SK-N-DZ (cell line): ENCODE measurements at places on chromosomes 2 and 18.

DNA sequence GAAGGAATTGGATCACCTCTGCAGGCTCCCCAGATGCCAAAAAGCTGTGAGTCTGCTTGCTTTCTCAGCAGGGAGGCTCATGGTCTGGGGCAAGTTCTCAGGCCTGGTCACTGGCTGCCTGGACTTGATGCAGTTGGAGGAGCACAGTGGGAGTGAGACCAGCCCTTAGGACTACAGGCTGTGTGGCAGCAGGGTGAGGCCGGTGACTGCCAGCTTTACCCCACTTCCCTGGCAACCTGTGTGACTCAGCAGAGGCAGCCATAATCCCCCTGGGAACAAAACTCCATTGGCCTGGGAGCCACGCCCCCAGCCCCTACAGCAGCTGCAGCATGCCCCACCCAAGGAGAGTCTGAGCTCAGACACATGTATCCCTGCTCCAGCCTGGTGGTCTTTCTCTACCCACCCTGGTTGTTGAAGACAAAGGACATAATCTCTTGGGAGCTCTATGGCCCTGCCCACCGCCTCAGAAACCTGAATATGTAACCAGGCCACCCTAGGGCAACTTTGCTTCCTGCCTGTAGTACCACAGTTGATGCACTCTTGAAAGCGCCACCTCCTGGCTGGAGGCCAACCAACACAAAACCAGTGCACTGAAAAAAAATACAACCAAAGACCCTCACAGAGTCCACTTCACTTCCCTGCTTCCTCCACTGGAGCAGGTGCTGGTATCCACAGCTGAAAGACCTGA, 106.8 kb upstream of the SPATS2L start:
- DNase-seq: no peak

- no peak for DNase-seq
Measured at GRCh38 chr2:19573784-19574183, 215.4 kb upstream of the OSR1 start.

DNA sequence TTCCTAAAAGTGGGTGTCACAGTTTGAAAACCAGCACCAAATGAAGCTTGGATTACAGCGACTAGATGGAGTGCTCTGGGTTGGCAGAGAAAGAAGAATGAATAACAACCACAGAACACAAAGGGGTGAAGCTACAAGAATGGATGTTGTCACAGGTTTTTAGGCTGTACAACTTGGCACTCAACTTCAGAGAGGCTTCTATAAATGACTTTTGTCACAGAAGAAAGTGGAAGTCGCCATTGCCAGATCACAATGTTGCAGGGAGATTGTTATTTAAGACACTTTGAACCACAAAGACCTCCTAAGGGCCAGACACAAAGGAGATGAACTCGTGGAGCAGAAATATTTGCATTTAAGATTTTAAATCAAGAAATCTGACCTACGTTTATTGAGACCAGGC, 354.2 kb downstream of the CDH7 start:
- no peak for DNase-seq

DNA sequence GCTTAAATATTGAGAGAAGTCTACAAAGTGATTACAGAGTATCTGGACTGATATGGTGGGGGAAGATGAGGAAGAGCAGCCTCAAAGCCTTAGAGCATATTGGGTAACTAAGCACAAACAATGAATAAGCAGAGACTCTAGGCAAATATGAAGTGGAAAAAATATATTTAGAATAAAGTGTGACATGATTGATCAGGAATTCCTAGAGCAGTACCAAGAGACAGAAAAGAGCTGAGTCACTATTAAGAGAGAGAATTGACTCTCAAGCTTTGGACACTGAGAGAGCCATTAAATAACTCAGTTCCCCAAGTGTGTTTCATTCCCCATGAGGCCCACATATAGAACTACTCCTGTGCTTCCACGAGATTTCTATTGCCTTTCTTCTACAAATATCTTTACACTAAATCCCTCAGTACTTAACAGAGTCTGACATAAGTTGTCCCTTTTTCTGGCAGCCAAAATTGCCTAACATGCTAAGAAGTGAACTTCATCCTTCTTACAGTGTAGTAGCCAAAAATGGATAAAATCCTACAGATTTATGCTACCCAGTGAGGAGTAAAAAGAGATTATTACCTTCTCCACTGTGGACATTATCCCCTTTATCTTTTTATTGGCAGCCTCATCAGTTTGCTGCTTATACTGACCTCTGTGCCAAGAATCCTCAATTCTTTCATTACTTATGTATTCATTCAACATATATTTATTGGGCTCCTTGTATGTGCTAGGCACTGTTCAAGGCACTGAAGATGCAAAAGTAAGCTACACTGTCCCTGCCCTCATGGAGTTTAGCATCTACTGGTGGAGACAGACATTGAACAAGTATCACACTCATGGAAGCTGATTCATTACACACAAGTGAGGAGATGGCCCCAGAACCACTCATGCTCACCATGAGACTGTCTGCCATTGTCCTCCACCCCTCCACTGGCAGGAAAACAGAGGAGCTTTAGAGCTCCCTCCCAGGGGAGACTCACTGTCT, 45.4 kb downstream of the SLC40A1 start:
- no peak for DNase-seq

DNA sequence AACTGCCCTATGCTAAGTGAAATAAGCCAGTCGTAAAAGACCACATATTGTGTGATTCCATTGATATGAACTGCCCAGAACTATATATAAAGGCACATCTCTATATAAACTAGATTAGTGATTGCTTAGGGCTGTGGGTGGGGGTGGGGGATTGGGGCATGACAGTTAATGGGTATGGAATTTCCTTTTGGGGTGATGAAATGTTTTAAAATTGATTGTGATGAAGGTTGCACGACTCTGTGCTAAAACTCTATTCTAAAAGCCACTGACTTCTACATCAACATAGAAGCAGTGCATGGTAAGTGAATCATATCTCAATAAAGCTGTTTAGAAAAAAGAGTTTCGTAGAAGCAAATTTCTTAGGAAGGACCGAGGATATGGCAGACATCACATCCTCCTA, 53.0 kb downstream of the CDCA7 start:
- DNase-seq: no peak

GRCh38 chr2:168145011-168145410, 102.4 kb downstream of the STK39 start:
- no peak for DNase-seq

GRCh38 chr2:242017086-242017485, 147.6 kb downstream of the RTP5 start:
- DNase-seq: no peak

GRCh38 chr2:201197781-201198180, 14.8 kb downstream of the CASP10 start:
- DNase-seq: no peak

DNA sequence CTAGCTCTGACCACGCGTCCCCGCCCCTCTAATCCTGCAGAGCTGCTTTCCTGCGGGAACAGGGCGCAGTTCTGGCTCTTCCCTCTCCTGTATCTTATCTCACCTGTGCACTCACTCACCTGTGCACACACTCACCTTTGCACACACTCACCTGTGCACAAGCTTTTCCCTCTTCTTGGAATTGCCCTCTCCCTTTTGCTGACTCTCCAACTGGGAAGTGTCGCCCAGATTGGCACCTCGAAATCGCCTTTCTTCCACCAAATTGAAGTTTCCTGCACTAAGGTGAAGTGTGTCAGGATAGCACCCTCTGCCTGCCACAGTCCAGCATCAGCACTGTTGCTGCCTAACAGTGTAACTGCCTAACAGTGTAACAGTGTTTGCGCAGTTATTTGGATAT, 566 bp upstream of the CMPK2 start:
- peak; percentile 67 for DNase-seq

DNA sequence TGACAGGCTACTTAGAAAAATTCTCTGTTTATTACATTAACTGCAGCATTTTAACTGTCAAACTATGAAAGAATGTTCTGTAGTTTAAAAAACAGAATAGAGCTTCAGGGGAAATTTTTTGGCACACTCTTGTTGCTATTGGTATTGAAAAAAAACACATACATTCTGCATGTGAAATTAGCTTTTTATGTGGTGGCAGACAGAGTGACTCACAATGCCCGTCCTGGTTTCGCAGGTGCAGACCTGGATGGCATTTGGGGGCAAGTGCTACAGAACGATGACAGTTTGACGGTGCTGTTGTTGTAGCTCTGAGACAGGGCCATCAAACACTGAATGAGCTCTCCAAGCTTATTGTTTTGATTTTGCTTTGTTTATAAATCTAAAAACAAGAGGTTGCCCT, 105.0 kb upstream of the MAP3K20 start:
- DNase-seq: no peak

GRCh38 chr18:45802814-45803492, 22.5 kb upstream of the SIGLEC15 start:
- DNase-seq: no peak

- DNase-seq: no peak
Measured at GRCh38 chr2:45793305-45793962, 142.0 kb downstream of the PRKCE start.
